ENCODE measurements at places on chromosomes 4 and X. TPM values are rescaled to one million over a fixed set of nuclear protein-coding genes. Genes with fewer than 3 reads are reported as not detected.

The MND1 gene
- total RNA-seq: 21.0 TPM

DNA sequence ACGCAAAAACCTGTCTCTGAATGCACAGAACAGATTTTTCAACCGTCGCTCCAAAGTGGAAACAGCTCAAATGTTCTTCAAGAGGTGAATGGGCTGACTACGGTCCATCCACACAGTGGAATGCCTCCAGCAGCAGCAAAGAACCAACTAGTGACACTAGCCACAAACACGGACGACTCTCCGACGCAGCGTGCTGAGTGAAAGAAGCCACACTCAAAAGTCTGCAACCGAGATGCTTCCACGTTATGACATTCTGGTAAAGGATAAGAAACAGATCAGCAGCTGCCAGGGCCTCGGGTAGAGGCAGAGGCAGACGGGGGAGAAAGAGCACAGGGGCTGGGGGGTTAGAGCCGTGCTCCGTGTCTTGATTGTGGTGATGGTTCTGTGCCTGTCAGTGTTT, 125.2 kb downstream of the AFAP1 start:
- DNase-seq: no peak

GRCh38 chr4:17168571-17168970, 270.1 kb upstream of the LDB2 start:
- no peak for DNase-seq

- no peak for DNase-seq
Measured at GRCh38 chrX:71184803-71185495, 38.1 kb upstream of the GJB1 start.

The CLDN22 gene
- not detected for total RNA-seq

- DNase-seq: peak; percentile 43
Measured at GRCh38 chr4:92304606-92305005, 840 bp downstream of the GRID2 start.

The NWD2 gene
- not detected for total RNA-seq

DNA sequence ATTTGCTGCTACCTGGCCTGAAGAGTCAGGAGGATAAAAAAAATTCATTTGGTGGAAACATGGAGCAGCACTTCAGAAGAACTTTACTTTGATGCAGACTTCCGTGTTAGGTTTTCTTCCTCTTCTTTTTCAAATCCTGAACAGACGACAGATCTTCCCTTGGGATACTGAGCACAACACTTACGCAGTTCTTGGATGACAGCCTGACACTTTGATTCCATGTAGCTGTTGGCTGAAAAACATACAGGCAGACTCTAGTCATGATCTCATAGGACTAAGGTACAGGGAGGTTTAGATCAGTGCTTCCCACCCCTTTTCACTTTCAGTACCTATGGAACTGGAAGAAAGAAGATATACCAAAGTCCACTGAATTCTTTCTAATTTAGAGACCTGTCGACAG, 9.2 kb downstream of the CMC4 start:
- DNase-seq: no peak

DNA sequence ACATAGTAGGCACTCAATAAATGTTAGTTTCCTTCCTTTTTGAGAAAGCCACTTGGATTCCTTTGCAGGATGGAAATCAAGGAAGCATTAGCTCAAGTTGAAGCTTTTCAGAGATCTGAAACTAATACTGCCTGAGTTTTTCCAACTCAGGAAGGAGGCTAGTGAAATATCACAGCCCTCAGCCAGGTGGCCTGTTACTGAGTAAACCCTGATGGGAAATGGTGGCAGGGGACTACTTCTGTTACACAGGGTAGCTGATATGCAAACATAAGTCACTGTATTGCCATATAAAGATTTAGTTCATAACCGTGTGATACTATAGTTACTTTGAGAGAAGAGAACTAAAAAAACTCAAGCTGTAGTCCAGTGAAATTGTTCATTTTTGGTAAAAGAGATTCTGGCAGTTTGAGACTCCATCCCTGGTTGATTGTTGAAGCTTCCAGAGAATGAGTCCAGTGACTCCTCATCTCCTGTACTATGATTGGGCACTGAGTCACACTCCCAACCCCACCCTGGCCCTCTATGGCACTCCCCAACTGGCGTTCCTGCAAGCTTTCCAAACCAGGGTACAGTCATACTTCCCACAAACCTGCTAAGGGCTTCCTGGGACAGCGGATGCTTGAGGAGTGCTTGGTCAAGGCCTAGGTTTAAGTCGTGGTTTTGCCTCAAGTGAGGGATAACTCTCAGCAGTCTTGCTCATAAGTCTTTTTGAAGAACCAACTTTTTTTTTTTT, 81.8 kb downstream of the MID1IP1 start:
- DNase-seq: no peak

GRCh38 chr4:40214661-40215418, 18.0 kb downstream of the RHOH start:
- no peak for DNase-seq

GRCh38 chrX:154021131-154021611, 1.5 kb upstream of the IRAK1 start:
- DNase-seq: no peak

DNA sequence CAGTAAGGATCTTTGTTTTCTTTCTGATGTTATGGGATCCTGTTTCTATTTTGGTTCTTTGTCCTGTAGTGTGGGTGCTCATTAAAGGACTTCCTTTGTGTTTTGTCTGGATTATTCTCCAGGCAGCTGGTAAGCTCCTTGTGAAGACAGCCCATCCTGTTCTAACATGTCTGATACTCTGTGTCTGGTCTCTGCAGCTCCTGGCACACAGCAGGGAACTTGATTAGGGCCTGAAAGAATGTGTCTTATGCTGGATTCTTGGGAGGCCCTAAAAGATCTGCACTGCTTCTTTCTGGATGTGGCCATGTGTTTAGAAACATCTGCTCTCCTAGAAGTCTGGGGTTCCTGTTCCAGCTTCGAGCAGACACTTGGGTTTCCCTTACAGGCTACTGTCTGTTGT, 38.1 kb upstream of the ATXN3L start:
- no peak for DNase-seq

The XAGE2 gene
- not detected for total RNA-seq

The SPIN2A gene
- total RNA-seq: 2.8 TPM

The CXCL5 gene
- 9.2 TPM for total RNA-seq

The SPATA4 gene
- not detected for total RNA-seq

The EFHC2 gene
- total RNA-seq: 0.68 TPM

DNA sequence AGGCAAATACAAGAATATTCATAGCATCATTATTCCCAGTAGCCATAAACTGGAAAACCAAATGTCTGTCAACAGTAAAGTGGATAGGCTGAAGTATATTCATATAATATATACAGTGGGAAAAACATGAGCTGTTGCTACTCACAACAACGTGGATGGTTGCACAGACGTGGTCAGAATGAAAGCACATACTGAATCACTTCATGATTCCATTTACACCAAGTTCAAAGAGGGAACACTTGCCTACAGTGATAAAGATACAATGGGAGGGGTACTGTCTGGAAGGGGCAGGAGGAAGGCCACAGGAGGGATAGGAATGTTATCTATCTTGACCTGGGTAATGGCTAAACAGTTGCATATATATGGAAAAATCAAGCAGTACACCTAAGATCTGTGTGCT, 25.3 kb downstream of the APBB2 start:
- no peak for DNase-seq

- no peak for DNase-seq
Measured at GRCh38 chr4:1240721-1241465, 8.0 kb downstream of the CTBP1 start.

- peak; percentile 68 for DNase-seq
Measured at GRCh38 chrX:131841496-131842437, 181.3 kb upstream of the STK26 start.

DNA sequence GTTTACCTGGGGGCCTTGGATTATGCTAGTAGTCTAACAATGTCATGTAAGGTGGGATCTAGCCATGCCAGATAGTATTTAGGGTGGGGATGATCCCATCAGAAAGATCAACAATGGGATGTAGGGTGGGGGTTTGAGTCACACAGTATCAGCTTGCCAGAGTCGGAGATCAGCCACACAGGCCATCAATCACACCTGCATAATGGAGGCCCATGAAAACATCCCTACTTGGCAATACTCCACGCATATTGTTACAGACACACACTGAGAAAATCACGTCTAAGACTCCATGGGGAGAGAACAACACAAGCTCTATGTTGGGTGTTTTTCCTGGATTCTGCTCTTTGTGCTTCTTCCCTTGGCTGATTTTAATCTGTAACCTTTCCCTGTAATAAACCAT, 49.5 kb upstream of the SLC25A4 start:
- no peak for DNase-seq

GRCh38 chrX:11724122-11725017, 33.7 kb upstream of the MSL3 start:
- no peak for DNase-seq

- peak; percentile 34 for DNase-seq
Measured at GRCh38 chrX:129984111-129984958, 1.9 kb downstream of the BCORL1 start.

The SMIM31 gene
- total RNA-seq: not detected

DNA sequence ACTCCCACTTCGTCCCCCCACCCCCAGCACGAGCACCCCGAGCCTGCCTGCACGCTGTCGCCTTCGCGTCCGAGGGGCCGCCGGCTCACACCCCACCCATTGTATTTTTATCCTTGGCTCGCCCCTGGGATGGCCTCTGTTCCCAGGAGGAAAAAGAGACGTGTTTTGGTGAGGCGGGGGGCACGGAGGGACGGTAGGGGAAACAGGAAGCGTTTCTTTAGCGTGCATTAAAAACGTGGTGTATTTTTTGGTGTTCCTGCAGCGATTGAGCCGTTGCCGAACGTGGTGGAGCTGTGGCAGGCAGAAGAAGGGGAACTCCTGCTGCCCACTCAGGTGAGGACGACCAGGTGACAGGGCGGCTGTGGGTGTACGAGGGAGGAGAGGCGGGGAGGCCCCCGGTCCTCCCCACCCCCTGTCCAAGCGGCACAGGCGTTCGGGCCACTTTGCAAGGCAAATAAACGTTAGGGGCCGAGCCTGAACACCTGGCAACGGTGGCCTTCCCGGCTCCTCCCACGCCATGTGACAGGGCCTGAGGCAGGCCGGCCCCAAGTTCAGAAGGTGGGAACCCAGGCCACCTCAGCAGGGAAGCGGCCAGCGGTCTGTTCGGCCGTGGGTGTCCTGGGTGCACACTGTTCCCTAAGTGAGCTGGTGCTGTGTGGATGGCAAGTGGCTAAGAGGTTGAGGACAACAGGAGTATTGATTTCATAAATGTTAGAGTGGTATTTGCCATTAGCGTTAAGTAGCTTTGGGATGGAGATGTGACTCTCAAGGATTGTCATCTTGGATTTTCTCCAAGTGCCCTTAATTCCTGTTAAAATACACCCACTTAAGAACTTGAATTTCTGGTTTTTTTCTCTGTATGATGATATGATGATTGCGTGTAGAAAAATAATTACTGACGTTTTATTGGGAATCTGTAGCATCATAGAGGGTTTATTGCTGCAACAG, 1.1 kb downstream of the TMEM131L start:
- DNase-seq: peak; percentile 84

DNA sequence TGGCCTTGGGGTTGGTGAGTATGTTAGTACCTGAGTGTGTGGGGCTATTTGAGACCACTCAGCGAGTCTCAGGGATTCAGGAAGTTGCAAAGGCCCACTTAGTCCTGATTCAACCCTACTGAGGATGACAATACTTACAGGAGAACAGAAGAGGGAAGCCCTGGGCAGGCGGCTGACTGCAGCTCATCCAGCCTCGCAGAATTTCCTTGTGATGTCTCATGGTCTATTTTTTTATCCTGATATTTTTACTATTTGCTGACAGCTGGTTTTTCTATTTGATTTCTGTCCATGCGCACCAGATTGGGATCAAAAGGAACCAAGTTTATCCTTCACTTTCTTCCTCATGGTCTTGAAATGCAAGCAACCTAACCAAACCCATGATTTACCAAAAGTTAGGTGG, 201.8 kb upstream of the LNX1 start:
- no peak for DNase-seq

The KCND1 gene
- 5.7 TPM for total RNA-seq
